PC-3 (cell line): ENCODE measurements at places on chromosomes 16 and 17. TPM values are rescaled to one million over a fixed set of nuclear protein-coding genes. Genes with fewer than 3 reads are reported as not detected.
A peak's percentile ranks its signal among the peaks of the same experiment; 100 is the strongest.

Gene PPP1R27
- total RNA-seq: not detected in 2 replicates

Gene MLYCD
- total RNA-seq: 0.95 and 1.2 TPM in 2 replicates

Gene CCL1
- not detected in 2 replicates for total RNA-seq

Gene SLFN12
- not detected in 2 replicates for total RNA-seq

- DNase-seq: no peak
These were observed 26.0 kb upstream of the ZNF469 start for GRCh38 chr16:88356727-88357199.

- DNase-seq: no peak
These were observed 5.2 kb upstream of the CCDC182 start for GRCh38 chr17:57750109-57750871.

DNA sequence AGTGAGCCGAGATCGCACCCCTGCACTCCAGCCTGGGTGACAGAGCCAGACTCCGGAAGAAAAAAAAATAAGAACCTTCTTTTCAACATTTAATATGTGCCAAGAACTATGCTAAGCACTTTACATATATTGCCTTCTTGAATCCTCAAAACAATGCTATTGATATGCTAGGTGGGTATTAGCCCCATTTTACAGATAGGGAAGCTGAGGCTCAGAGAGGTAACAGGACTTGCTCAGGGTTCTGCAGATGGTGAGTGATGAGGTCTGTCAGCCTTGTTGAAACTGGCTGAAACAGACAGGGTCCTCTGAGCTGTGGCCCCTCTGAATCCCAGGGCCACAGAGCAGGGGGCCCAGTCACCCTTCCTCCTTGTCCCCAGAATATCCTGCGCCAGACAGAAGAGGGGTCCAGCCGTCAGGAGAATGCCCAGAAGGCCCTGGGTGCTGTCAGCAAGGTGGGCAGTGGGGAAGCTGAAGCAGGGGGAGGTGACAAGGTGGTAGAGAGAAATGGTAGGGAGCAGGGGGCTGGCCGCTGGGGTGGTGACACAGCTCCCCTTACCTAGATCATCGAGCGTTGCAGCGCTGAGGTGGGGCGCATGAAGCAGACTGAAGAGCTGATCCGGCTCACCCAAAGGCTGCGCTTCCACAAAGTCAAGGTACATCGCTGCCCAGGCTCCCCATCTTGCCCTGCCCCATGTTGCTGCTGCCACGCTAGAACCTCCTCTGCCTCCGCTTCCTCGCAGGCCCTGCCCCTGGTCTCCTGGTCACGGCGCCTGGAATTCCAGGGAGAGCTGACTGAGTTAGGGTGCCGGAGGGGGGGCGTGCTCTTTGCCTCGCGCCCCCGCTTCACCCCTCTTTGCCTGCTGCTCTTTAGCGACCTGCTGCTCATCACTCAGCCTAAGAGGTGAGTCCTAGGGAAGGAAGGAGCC, 8.2 kb downstream of the ARHGEF15 start:
- DNase-seq: no peak

DNA sequence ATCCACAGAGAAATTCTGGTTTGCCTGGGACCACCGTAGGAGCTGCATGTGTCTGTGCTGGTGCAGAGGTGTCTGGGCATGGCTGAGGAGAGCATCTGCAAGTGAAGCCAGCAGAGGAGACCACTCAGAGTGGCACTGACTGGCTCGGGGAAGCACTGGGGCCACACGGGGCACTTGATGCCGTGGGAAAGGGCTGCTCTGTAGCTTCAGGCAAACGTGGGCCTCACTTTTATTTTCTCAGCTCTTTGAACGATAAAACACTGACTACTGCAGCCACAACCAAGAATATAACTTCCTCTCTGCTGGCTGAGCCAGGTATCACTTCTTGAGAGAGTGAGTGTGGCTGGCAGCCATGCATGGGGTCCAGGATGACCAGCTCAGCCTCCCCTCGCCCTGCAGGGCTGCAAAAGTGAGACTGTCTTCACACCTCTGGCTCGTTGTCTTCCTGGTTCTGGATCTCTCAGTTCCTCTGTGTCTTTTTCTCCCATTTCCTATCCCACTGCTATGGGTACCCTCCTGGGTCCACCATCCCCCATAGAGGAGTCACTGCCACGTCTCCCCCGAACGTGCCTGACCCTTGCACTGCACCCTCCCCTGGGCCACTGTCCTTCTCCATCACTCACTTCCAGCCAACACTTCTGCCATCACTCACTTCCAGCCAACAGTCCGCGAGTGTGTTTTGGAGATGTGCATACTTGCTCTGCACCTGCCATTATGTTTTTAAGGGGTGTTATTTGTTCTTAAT, 201.4 kb upstream of the CHMP6 start:
- no peak for DNase-seq

DNA sequence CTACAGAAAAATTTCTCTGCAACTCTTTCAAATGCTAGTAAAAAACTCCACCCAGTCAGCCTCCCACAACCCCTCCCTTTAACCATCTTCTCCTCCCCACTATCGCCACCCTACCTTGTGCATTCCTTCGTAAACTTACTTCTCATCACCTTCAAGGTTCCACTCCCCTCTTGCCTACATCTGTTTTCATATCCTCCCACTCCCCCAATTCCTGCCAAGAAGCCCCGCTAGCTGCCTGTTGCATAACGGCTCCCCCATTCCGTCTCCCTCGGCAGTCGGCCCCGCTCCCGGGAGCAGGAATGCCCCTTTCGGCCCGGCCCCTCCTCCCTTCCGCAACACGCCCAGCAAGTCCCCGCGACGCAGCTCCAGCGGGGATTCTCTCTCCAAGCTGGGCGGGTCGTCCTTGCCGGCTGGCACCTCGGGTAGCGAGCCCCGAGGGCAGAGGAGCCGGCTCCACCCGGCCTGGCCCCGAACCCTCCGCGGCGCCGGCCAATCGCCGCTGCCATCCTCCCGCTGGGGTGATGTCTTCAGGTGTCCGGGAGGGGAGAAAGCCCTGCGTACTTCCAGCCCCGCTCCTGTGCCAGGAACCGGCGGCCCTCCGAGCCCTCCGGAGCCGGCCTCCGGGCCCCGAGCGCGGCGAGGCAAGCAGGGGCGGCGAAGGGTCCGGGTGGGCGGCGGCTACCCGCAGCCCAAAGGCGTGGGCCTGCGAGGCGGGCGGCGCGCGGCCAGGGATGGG, 1.5 kb downstream of the PHLPP2 start:
- peak; percentile 80 for DNase-seq

DNA sequence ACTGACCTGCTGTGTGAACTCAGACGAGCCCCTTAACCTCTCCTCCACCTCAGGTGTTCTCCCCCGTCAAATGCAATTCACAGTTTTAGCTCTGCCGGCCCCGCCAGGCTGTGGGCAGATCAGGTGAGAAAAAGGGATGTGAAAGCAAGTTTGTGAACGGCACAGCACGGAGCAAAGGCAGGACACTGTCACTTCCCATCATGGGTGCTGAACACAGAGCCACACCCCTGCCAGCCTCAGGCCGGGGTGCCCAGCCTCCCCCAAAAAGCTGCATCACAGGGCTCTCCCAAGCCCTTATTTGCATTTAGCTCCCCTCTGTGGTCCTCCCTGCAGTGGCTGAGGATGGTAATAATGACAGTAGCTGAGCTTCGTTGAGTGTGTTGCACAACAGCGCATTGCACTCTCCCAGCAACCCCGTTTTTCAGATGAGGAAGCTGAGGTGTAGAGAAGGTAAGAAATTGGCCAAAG, 88.8 kb upstream of the TNRC6C start:
- DNase-seq: no peak
